ENCODE measurements at places on chromosomes 7 and 10.

DNA sequence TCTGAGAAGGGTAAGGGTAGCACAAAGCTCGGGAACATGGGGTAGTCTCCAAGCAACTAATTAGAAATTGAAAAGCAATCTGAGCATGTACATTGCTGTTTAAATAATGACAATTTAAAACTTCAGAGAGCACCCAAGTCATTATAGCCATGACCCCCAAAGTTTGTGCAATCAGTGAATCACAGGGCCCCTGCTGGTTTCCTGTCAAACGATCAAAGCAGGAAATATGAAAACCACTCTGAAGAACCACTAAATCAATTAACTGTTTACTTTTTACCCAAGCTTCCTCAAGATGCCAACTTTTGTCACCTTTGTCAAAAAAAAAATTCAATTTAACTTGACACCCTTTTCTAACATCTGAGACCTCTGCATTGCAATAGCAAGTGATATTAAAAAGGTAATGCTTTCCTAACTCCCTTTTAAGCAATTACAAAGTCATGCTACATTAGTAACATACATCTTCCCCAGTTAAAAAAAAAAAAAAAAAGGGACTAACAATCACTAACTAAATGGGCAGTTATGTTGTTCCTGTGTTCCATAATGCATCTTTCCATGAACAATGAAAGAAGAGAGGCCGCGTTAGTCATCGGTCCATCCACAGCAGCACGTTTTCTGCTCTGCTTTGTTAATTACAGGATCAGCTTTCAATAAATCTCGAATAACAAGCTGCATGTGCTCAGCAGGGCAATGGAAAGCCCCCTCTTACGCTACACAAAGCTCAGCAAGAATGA lies 80.6 kb downstream of the ETV1 start:
- no peak for DNase-seq

DNA sequence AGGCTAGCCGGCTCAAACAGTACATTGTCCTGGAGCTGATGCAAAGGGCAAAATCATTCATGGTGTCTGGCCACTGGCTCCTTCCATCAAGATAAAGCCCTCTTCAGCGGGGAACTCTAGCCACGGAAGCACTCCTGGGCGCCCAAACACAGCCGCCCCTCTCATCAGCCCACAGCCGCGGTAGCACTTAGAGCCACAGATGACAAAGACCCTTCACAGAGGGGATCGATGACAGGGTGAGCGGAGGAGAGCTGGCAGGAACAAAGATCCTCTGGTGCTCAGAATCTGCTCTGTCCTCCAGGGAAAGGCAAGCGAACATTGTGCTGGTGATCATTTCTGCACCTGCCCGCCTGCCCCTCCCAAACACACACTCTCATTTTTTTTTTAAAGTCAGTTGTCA lies 222.2 kb upstream of the NRP1 start:
- no peak for DNase-seq

DNA sequence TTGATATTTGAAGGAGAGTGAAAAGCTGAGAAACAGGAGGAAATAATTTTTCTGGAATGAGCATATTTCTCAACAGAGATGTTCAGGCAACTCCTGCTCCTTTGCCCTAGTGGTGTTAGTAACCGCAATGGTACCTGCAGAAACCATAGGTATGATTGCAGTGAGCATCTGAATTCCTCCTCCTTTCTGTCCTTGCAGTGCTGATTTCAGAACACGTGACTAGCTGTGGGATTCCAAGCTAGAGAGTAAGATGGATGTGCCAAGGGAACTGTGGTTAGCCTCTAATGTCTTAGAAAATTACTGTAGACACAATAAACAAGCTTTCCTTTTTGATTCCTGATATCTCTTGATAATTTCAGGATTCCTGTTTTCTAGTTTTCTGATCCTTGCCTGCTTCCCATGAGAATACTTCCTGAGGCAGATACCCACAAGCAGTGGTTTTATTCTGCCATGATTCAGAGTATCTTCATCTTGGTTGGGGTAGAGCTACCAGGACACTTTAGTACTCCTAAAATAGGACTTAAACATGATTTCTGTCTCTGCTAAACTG lies 27.5 kb downstream of the LRGUK start:
- DNase-seq = no peak

DNA sequence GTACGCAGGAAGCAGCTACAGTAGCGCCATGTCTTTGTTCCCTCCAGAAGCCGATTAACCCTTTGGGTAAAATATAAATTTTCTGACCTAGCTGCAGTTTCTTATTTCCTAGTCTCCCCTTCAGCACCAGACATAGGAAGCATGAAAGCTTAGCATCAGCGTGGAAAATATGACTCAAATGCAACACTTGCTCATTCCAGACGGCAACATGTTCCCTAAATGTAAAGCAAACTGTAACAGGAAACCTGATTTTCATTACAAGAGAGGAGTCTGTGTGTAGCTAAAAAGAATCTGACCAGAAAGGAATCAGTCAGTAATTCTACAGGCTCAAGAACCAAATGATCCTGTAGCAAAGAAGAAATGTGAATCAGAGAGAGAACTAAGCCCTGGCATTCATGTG lies 219.2 kb downstream of the C7orf25 start:
- no peak for DNase-seq

DNA sequence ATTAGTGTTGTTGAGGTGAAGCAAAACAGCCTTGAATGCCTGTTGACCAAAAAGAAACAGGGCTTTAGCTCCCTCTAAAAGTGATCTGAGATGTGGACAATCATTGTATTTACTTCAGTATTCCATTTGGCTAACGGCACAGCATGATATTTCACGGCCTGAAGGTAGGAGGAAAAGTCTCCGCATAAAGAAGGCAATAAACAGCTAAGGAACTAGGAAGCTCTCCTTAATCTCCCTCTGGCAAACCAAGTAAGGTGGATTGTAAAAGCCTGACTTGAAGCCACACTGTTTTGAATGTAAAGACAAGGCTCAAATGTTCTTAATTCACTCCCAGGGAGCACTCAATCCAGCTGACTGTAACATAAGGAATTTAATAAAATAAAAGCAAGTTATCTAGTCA lies 160.0 kb upstream of the ZNF804B start:
- no peak for DNase-seq

DNA sequence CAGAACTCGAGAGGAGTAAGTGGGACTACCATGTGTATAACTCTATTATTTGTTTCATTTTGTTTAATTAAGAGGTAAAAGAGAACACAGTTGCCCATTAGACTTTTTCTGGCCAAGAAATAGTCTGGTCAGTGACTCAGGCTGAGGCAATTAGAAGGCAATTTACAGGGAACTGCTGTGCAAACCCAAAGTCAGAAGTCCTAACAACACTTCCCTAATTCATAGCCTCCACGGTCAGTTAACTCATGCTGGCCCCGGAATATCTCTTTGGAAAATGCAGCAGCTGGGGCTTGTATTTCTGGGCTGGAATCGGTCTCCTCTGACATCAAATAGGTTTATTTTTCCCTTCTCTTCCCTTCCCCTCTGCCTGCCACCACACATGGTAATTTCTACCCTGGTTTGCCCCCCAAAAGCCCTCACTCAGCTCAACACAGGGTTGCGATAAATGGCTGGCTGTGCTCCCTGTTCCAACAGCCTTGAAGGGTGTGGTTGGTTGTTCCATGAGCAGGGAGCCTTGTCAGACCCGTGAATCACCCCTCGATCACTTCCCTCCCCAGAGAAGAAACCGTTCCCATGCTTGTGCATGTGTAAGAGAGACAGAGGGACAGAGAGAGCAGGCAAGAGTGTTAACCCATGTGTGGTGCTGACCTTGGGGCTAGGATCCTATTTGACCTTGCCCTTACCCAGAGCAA lies 5.3 kb downstream of the SH3PXD2A start:
- DNase-seq = no peak

DNA sequence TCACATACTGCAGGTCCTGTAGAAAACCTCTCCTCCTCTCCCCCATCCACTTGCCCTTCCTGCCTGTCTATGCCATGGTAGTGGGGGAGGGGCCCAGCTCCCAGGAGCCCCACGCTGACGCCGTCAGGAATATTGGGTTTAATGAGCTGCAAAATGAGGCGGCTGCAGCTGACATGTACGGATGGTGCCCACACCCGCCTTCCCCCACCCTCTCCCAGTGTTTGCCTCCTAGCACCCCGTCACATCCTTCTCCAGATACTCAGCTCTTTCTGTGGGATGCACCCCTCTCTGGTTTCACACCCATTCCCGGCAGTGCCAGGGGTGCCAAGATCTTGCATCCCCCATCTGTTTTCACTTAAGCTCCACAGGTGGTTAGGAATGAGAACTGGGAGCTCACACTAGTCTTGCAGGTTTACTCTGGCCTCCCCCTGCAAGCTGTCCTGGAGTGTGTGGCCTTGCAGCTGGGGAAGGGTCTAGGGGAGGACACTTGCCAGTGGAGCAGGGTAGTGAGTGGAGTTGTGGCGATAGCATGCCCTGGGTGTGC lies 26.1 kb downstream of the GBX1 start:
- no peak for DNase-seq

DNA sequence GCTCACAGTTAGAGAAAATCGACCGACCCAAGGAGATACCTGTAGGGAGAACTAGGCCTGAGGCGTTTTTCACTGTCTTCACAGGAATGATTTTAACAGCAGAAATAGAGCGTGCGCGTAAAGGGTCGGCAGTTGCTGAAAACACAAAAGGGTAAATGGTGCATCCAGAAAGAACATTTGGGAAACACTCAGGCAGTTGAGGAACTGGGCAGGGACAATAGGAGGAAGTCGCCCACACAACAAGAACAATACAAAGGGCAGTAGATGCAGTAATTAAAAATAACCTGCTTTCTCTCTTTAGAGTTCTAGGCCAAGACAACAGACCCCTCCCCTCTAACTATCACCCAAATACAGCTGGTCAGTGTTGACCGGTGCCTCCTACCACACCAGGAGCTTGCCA lies 126.6 kb downstream of the SORBS1 start:
- DNase-seq = no peak

DNA sequence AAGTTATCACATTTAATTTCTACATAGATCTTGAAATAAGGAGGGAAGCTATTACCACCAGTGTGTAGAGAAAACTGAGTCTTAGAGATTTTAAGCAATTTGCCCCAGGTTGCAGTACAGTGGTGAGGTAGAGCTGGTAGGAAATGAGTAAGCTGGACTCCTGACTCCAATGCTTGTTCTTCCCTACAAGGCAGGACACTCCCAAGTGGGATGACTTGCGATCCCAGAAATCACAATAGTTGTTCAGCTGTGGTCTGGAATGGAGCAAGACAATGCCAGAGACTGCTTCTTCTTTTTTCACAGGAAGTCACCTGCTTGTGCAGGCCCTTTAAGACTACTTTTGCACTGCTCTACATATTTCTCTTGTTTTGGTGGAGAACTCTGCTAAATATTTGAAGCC lies 327.2 kb upstream of the BMPER start:
- DNase-seq = peak; percentile 42

GRCh38 chr10:62853710-62854109 lies 37.5 kb upstream of the EGR2 start:
- no peak for DNase-seq

- DNase-seq = no peak
Measured at GRCh38 chr7:31860925-31861324, 173.9 kb downstream of the PPP1R17 start.

DNA sequence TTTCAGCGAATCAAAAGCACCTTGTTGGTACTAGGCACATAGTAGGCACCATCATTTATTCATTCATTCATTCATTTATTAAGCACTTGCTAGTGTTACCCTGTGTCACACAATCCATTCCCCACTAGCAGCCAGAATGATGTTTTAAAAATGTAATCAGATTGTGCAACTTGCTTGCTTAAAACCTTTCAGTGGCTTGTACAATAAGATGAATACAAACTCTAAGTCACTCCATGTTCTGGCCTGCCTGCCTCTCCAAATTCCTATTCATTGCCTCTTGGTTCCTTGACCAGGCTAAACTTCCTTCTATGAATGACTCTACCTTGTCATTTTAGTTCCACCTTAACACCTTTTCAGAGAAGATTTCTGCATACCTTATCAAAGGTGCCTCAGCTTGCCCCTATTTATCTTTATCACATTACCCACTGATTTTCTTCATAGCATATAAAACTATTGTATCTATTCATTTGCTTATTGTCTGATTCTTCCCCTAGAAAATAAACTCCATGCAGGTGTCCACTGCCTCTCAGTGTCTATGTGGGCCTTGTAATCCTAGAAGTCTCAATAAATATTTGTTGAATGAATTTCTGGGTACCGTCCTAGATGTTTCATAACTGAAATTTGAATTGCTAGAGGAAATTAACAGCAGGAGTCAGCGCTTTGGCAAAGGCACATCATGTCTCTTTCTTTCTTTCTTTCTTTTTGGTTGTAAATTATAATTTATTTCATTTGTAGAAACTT lies 169.5 kb downstream of the TMEM26 start:
- no peak for DNase-seq

GRCh38 chr10:24251547-24251946 lies 42.6 kb downstream of the KIAA1217 start:
- DNase-seq = no peak

DNA sequence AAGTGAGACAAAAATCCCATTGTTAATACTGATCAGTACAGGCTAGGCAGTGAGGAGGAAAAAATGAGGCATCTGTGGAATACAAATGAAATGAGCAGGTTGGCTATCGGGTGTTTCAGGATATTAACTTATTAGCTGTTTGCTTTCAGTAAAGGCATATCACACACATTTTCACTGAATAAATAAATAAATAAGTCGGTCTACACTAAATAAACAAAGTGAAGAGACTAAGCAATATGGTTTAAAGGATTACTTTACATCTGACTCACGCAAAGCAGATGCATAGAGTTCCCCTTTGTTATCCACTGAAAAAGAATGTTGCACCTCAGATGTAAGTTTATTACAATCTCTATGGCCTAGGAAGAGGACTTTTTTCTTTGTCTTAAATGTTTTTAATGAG lies 6.3 kb upstream of the SEMA3A start:
- DNase-seq = no peak

GRCh38 chr7:362402-363096 lies 72.6 kb downstream of the FOXL3 start:
- DNase-seq = no peak

DNA sequence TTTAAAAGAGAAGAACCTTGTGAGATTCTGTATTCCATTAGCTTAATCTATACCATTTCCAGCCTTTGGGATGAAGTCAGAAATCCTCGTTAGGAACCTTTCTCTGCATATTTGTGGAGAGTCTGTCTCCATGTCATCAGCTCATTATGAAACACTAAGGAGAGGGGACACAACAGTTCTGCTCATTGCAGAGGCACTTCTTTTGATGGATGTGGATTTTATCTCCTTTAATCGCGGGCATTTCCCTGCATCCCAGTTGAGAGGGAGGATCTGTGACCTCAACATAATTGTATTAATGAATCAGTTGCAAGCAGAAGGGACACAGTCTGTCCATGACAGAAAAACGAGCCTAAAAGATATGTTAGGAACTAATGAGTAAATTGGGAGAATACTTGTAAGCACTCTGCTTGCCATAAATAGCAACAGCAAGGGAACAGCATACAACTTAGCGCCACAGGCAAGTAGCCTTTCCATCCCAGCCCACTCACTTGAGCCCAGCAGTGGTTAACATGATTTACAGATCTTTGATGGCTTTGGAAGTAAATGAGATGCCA lies 37.9 kb downstream of the SORCS1 start:
- no peak for DNase-seq

All from keratinocyte (primary cell).